ENCODE measurements at places on chromosomes 11 and 22. TPM values are rescaled to one million over a fixed set of nuclear protein-coding genes. Genes with fewer than 3 reads are reported as not detected.
A peak's percentile ranks its signal among the peaks of the same experiment; 100 is the strongest.

DNA sequence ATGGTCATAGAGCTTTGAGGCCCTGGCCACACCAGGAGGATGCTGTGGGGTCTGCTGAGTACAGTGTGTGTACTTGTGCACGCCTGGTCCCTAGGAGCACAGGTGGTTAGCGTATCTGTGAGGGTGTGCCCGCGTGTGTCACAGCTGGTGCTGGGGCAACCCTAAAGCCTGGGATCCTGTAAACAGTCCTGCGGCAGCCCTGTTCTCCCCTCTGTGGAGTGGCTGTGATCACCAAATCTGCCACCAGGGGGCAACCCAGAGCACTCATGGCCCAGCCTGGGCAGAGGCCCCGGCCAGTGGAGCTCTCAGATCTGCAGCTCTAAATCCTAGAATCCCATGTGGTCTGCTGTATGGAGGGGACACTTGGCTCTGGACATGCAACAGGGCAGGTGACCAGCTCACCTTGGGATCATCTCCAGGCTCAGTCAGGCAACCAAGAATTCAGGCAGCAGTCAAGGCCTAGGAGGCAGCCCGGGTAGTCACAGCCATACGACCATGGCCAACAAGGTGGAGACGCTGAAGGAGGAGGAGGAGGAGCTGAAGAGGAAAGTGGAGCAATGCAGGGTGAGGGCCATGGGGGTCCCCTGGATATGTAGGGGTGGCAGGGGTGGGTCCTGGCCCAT is 3.9 kb downstream of the SH3BP1 start:
- peaks cover 4% of the 10 kb centered on the region for H3K36me3 ChIP-seq
- H3K4me3 ChIP-seq: no peak overlapping the region
- peaks cover 2% of the 10 kb centered on the region for H3K4me1 ChIP-seq
- peak; percentile 97 for DNase-seq
- H3K27ac ChIP-seq: no peak overlapping the region

C22orf31 gene
- total RNA-seq: not detected

GRCh38 chr11:1576825-1577224 is 4.8 kb upstream of the DUSP8 start:
- peaks cover 5% of the 10 kb centered on the region for H3K27me3 ChIP-seq
- H3K4me3 ChIP-seq: no peak overlapping the region
- no peak for DNase-seq
- H3K27ac ChIP-seq: no peak overlapping the region
- H3K36me3 ChIP-seq: no peaks in the 10 kb centered on the region
- H3K4me1 ChIP-seq: peaks cover 5% of the 10 kb centered on the region

RIC3 gene
- 5.6 TPM for total RNA-seq

DNA sequence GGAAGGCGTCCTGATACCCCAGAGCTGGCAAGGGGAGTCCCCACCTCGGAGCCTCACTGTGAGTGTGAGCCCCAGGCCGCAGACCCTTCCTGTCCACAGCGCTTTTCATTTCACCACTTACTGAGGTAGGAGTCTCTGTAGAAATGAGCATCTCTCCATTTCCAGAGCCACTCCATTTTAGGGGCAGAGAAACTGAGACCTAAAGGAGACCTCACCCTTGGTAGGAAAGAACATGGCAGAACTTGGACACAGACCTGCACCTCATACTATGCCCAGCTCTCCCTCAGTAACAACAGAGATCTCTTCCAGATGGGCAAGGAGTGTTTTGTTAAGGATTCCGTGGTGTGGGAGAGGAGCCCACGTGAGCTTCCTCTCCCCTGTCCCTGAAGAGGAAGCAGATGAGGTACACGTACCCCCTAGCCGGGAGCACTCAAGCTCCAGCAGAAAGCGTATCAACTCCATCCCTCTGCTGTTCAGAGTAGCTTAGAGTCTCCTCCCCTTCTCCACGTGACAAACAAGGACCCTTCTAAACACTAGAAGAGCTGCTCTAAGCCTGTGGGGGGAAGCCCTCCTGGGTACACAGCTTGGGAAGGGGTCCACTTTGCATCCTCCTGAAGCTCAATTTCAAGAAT is 532 bp upstream of the VSIG2 start:
- peaks cover 57% of the 10 kb centered on the region for H3K36me3 ChIP-seq
- peak overlapping the region; percentile 76 for H3K4me3 ChIP-seq
- no peak for DNase-seq
- H3K4me1 ChIP-seq: peaks cover 84% of the 10 kb centered on the region

- H3K36me3 ChIP-seq: peaks cover 4% of the 10 kb centered on the region
- no peaks in the 10 kb centered on the region for H3K4me1 ChIP-seq
- no peak overlapping the region for H3K27ac ChIP-seq
Measured at GRCh38 chr11:100978442-100978841, 151.2 kb downstream of the PGR start.
